NCI-H187 (cell line): ENCODE measurements at places on chromosomes 3 and 15.
A peak's percentile ranks its signal among the peaks of the same experiment; 100 is the strongest.

- peak; percentile 43 for DNase-seq
Observed at GRCh38 chr3:181313335-181313734, 323.8 kb upstream of the DNAJC19 start.

GRCh38 chr3:190370369-190370768, 17.6 kb upstream of the CLDN16 start:
- no peak for DNase-seq

- no peak for DNase-seq
Observed at GRCh38 chr3:140816372-140817195, 125.1 kb upstream of the SLC25A36 start.

- peak; percentile 54 for DNase-seq
Observed at GRCh38 chr15:89740137-89740536, 10.9 kb downstream of the MESP1 start.

- peak; percentile 60 for DNase-seq
Observed at GRCh38 chr3:134486577-134487041, 752 bp downstream of the CEP63 start.

DNA sequence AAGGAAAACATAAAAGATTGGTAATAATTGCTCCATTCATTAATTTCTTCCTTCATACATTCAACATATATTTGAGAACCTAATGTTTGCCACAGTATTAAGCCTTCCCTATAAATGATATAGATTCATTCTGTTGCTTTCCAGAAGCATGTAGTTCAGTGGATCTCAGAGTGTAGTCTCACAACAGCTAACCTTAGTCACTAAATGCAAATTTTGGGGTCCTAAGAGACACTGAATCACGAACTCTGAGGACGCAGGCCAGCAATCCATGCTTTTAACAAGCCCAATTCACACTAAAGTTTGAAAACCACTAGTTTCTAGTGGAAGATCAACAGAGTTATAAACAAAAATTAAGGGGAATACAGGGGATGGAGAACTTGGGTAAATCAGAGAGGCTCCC, 7.2 kb upstream of the AQR start:
- no peak for DNase-seq

GRCh38 chr15:100115711-100116090, 226.1 kb downstream of the ADAMTS17 start:
- no peak for DNase-seq

GRCh38 chr3:69831737-69832136, 92.5 kb downstream of the MITF start:
- no peak for DNase-seq

GRCh38 chr15:48794697-48795134, 16.2 kb downstream of the CEP152 start:
- no peak for DNase-seq

GRCh38 chr15:99717161-99718009, 15.9 kb downstream of the LYSMD4 start:
- no peak for DNase-seq

- no peak for DNase-seq
Observed at GRCh38 chr15:89566181-89566580, 9.1 kb upstream of the TICRR start.

- no peak for DNase-seq
Observed at GRCh38 chr3:158925021-158925420, 123.2 kb downstream of the MFSD1 start.

GRCh38 chr3:116586285-116586944, 123.2 kb upstream of the TUSC7 start:
- DNase-seq, result no peak

DNA sequence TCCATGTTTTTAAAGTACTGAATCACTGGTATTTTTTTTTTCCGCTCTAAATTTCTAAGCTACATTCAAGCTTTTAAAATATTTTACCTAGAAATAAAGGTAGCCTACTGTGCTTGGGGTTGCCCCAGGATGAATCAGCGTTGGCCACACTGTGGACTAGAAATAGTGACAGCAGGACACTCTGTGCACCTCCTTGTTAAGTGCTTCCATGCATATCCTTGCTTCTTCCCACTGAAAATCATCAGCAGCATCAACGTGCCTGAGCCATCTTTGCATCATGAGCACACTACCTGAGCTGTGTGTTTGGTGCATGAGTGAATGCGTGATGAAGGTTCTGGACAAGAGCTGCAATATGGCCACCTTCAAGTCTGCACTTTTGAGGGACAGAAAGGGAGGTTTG, 142.0 kb upstream of the SLC2A2 start:
- no peak for DNase-seq

DNA sequence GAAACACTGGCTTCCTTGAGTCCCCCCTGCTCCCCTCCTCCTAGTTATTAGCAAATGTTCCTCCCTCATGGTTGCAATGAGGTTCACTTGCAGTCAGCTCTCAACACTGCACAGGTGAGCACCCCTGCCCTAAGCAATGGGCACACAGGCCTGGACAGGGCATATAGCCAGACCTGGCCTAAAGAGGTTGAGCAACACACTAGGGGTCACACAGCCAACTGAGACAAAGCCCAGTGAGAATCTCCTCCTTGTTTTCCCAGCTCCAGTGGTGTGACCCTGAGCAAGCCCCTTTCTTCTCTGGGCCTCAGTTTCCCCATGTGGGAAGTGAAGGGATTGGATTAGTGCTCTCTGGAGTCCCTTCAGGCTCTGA, 49.9 kb downstream of the ATP2B2 start:
- no peak for DNase-seq

DNA sequence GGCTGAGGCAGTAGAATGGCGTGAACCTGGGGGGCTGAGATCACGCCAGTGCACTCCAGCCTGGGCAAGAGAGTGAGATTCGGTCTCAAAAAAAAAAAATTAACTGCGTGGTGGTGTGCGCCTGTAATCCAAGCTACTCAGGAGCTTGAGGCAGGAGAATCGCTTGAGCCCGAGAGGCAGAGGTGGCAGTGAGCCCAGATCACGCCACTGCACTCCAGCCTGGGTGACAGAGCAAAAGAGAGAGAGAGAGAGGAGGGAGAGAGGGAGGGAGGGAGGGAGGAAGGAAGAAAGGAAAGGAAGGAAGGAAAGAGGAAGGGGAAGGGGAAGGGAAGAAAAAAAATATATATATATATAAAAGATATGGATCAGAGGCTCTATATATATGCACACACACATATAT, 6.0 kb downstream of the TM4SF19 start:
- DNase-seq, result no peak

DNA sequence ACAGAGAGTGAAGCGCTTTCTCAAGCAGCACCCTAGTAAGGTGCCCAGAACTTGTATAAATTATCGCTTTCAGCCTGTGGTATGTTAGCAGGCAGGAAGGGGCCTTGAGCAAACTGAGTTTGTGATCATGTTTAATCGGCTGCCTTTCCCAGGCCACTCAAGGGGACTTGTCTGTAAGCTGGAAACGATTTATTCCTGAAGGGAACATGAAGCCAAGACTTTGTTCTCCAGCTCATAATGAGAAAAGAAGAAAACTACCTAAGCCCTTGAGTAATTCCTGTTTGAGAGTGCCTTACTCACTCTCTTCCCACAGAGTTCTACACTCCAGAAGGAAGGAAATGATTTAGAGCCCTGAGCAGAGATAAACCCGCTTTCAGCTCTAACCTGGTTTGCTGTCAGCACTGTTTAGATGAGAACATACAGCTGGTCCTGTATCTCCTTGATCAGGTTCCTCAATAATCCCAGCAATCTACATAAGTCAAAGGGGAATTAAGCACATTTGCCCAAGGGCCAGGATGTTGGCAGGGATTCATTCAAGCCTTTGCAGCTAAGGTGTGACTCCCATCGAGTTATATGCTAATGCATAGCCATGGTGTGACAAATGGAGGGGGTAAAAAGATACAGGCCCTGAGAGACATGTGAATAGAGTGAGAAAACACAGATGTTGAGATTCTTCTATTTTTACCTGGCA, 187.7 kb upstream of the SLC24A5 start:
- no peak for DNase-seq

DNA sequence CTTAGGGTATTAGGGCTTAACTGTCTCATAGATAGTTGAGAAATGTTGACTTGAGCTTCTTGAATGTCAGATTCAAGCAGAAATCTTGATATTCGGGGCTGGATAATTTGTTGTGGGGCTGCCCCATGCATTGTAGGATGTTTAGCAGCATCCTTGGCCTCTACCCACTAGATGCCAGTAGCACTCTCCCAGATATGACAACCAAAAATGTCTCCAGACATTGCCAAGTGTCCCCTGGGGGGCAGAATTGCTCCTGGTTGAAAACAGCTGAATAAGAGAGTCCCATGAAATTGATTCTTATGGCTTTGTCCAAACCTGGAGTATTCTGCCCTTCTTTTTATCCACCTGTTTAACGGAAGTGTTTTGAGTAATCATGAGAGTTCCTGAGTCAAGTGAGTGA, 15.9 kb upstream of the LCMT2 start:
- no peak for DNase-seq

DNA sequence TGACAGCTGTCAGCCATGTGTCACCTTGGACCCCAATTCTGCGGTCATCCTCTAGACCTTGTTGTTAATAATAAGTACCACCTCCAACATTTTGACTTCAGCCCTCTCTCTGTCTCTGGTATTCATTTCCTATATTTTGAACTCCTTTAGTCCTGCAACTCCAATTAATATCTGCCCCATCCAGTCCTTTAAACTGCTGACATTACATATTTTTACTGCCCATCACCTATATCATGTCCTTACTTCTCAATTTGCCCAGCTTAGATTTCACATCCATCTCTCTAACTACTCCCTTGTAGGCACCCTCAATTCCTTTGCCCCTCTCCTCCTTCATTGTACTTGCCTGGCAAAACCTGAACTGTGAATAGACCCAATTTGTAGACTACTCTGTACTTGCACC, 73.5 kb downstream of the SCN10A start:
- no peak for DNase-seq

GRCh38 chr3:98518816-98519215, 3.9 kb downstream of the CLDND1 start:
- DNase-seq, result no peak

DNA sequence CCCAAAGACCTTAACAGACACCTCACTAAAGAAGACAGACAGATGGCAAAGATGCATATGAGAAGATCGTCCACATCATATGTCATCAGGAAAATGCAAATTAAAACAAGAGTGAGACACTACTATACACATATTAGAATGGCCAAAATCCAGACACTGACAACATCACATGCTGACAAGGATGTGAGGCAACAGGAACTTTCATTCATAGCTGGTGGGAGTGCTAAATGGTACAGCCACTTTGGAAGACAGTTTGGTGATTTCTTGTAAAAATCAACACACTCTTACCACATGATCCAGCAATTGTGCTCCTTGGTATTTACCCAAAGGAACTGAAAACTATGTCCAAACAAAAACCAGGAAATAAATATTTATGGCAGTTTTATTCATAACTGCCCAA, 17.6 kb downstream of the CHDH start:
- DNase-seq, result no peak

- no peak for DNase-seq
Observed at GRCh38 chr15:95845862-95846515, 484.5 kb upstream of the NR2F2 start.

- no peak for DNase-seq
Observed at GRCh38 chr3:194119831-194120590, 15.9 kb upstream of the HES1 start.

DNA sequence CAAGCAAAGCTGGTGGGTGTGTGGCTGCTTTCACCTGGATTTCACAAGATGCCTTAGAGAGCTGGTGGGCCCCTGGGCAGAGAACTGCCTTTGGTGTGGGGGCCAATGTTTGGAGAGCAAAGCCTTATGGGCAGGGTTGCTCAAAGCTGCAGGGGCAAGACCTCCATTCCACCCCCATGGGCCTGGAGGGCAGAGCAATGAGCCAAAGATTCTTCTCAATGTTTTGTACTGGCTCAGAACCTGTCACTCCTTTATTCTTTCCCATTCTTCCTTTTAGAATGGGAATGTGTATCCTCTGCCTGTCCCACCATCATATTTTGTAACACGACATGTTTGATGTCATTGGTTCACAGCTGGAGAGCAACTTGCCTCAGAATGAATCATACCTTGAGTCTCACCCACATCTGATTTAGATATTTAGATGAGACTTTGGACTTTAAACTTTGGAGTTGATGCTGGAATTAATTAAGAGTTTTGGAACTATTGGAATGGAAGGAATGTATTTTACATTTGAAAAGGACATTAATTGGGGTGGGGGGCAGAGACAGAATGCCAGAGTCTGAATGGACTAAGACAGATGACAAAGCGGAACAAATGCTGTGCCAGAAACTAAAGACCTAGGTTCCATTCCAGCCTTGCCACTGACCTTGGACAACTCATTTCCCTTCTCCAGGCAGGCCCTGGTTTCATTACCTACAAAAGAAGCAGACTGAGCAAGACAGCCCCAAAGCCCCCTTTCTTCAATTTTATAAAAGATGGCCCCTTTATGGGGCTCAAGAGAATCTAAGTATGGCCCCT, 72.9 kb downstream of the DAPK2 start:
- no peak for DNase-seq

- DNase-seq, result no peak
Observed at GRCh38 chr15:48634893-48635292, 10.6 kb downstream of the FBN1 start.

- DNase-seq, result no peak
Observed at GRCh38 chr15:66757030-66757429, 55.0 kb downstream of the SMAD6 start.
